ENCODE measurements at places on chromosomes 7 and 10. TPM values are rescaled to one million over a fixed set of nuclear protein-coding genes. Genes with fewer than 3 reads are reported as not detected.

IDI2 gene
- total RNA-seq, result not detected

LHPP gene
- total RNA-seq, result 9.7 TPM

CLRN3 gene
- total RNA-seq, result not detected

EGR2 gene
- 1.7 TPM for total RNA-seq

OR9A2 gene
- not detected for total RNA-seq

FAM221A gene
- total RNA-seq, result 0.64 TPM
